ENCODE measurements at places on chromosomes 7 and 10. TPM values are rescaled to one million over a fixed set of nuclear protein-coding genes. Genes with fewer than 3 reads are reported as not detected.

DNA sequence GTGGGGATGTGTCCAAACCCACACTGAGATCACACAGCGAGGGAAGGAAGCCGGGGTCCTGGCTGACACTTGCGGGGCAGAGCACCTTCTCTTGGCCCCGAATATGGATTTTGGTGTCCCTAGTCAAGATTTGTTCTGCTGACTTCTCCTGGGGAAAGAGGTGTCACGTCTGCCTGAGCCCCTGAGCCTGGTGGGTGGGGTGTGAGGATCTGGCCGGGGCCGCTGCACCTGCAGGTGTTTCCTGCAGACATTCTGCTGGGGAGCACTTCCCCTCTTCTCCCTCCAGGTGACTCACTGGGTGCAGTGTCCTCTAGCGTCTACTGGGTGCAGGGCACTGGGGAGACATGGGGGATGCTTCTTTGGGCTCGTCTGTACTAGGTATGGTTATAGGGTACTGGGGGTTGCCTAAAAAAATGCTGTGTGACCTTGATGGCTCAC lies 99.2 kb downstream of the GRK5 start:
- H3K4me3 ChIP-seq, result no peak overlapping the region
- no peaks in the 10 kb centered on the region for H3K27me3 ChIP-seq
- no peaks in the 10 kb centered on the region for H3K36me3 ChIP-seq
- peak overlapping the region; percentile 70 for H3K27ac ChIP-seq
- peaks cover 96% of the 10 kb centered on the region for H3K4me1 ChIP-seq

DNA sequence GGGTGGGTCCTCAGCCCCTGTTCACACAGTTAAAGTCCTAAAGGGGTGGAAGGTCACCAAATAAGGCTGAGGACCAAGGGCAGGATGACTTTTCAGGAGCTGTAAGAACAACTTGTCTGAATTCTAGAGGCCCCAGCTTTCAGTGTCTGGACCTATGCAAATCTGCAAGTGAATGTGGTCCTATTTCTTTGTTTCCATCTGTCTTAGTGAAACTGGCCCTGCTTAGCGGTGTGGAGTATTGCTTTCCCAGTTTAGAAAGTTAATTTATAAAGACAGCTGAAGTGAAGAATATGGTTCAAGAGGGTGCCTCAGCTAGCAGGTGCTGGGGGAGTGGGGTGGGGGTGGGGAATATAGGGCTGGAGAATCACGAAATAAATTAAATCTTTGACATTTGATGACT lies 40.1 kb downstream of the HHEX start:
- H3K4me3 ChIP-seq, result no peak overlapping the region
- H3K27me3 ChIP-seq, result peaks cover 3% of the 10 kb centered on the region
- no peaks in the 10 kb centered on the region for H3K36me3 ChIP-seq
- H3K4me1 ChIP-seq, result no peaks in the 10 kb centered on the region
- no peak for DNase-seq
- H3K27ac ChIP-seq, result no peak overlapping the region

GRCh38 chr7:28759475-28759971 lies 198.6 kb downstream of the TRIL start:
- H3K4me1 ChIP-seq, result peaks cover 3% of the 10 kb centered on the region
- H3K27me3 ChIP-seq, result no peaks in the 10 kb centered on the region
- no peak for DNase-seq
- H3K36me3 ChIP-seq, result no peaks in the 10 kb centered on the region
- no peak overlapping the region for H3K4me3 ChIP-seq

- H3K27me3 ChIP-seq, result no peaks in the 10 kb centered on the region
- DNase-seq, result no peak
- H3K27ac ChIP-seq, result no peak overlapping the region
- H3K4me1 ChIP-seq, result peaks cover 18% of the 10 kb centered on the region
- no peak overlapping the region for H3K4me3 ChIP-seq
These were observed 183.2 kb downstream of the PRPF18 start for GRCh38 chr10:13769946-13770345.

GRCh38 chr7:18834577-18834976 lies 282.9 kb downstream of the TWIST1 start:
- no peaks in the 10 kb centered on the region for H3K27me3 ChIP-seq
- H3K27ac ChIP-seq, result no peak overlapping the region
- DNase-seq, result no peak
- no peaks in the 10 kb centered on the region for H3K4me1 ChIP-seq

GRCh38 chr7:134515569-134516468 lies 11.5 kb upstream of the AKR1B10 start:
- peaks cover 4% of the 10 kb centered on the region for H3K27me3 ChIP-seq
- no peaks in the 10 kb centered on the region for H3K36me3 ChIP-seq
- H3K4me3 ChIP-seq, result no peak overlapping the region
- H3K4me1 ChIP-seq, result peaks cover 4% of the 10 kb centered on the region

Gene HIP1
- 14.5 TPM for total RNA-seq

Gene EGR2
- 0.52 TPM for total RNA-seq

Gene NUTM2B
- total RNA-seq, result 0.52 TPM

Gene STEAP1
- 1.2 TPM for total RNA-seq
